Colonic mucosa (tissue), 4 donors: ENCODE measurements at places on chromosomes 7 and 10. TPM values are rescaled to one million over a fixed set of nuclear protein-coding genes. Genes with fewer than 3 reads are reported as not detected.

Gene MINDY4
- 2.2 TPM for total RNA-seq

Gene CNNM1
- total RNA-seq: 0.27 TPM

Gene WIPF3
- 2.3 TPM for total RNA-seq

Gene PRKG1
- total RNA-seq: 8.1 TPM

Gene NPC1L1
- 0.11 TPM for total RNA-seq

Gene PPP1R3C
- 1.9 TPM for total RNA-seq
